Activated CD4-positive, alpha-beta T cell treated with anti-CD3 and anti-CD28 coated beads, Interleukin-2, Interleukin-4, amounts not matched to agents 100 ng/mL and 50 ng/mL, durations not matched to agents 16 hours and 8 hours (primary cell): ENCODE measurements at places on chromosomes 16 and 17.

- no peak for DNase-seq
Observed at GRCh38 chr16:89446136-89446974, 44.0 kb downstream of the ANKRD11 start.

- DNase-seq, result no peak
Observed at GRCh38 chr16:48386559-48387312, 1.5 kb upstream of the SIAH1 start.

- DNase-seq, result peak; percentile 71
Observed at GRCh38 chr17:80847496-80848230, 144.0 kb upstream of the CHMP6 start.

DNA sequence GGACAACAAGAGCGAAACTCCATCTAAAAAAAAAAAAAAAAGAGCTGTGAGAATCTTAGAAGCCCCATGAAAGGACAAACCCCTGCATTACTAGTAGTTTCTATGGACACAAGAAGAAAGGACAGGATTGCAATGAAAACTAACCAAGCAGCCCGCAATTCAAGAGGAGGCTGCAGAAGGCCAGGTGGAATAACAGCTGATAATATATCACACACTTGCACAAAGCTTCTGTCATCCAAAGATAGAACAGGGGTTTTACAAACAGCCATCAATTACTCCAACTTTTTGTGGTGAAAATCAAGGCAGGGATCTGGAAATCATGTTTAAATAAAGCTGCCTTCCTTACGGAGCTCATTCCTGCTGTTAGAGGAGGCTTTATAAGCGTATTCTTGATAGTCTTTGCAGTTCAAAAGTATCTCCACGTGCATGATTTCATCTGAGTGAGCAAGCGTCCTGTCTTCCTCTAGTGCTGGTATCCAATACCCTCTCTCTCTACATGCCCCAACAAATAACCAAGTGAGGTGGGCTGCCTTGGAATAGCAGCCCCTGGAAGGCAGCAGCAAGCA lies 23.1 kb upstream of the TMEM94 start:
- DNase-seq, result no peak

DNA sequence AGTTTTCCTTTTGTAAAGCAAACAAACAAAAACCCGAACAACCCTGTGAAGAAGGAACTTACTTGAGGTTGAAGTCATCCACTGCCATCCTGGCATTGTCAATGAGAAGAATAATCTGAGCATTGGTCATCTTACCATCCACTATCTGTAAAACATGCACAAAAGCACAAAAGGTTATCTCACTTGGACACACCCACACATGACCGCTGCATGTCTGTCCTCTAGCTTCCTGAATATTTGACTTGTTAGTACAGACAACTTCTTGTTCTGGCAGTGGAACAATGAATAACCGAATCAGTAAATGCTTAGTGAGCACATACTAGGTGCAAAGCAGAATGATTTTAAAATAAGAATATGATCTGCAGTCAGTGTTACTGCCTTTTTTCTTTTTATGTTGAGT lies 6.1 kb downstream of the KRT23 start:
- DNase-seq, result no peak

- DNase-seq, result no peak
Observed at GRCh38 chr17:45845376-45846185, 900 bp downstream of the SPPL2C start.

DNA sequence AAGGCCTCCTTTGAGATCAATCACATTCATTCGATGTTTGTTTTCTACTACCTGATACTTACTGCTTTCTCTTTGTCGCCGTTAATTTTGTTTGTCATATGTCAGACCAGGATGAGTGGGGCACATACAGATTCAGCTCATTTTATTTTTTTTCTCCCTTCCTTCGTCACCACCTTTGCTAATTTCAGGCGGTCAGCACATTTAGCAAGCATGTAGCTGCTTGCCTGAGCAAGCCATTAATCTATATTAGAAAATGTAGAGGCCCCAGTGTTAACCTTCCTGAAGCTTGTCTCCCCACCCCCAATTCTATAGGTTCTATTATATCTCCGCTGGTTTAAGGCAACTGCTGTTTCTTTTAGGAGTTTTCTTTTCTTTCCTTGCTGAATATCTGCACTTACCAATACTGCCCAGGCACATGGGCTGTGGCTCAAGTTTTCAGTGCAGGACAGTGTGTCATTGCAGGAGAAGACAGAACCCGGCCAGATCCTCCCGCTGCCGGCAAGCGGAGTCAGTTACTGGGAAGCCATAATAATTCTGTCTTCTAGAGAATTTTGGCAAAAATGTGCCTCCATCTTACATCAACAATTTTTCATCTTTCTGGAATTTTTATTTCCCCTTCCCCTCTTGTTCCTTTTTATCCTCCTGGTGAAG lies 714.3 kb downstream of the WWOX start:
- no peak for DNase-seq

- DNase-seq, result no peak
Observed at GRCh38 chr16:23629516-23629915, 11.6 kb downstream of the PALB2 start.

DNA sequence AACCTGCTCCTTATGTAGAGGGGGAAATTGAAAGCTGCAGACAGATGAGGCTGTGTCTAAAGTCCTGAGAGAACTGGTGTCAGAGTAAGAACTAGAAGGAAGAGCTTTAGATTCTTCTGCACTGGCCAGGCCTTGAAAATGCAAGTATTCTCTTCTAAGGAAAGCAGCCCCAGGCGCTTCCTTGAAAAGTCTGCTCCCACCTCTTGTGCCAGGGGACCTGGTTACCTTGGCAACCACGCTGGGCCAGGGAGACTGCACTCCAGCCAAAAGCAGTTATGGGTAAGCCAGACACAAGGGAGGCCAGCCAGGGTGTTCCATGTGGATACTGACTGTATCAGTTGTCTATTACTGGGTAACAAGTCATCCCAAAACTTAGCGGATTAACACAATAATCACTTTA lies 228.6 kb upstream of the SDK2 start:
- DNase-seq, result no peak

GRCh38 chr17:54882950-54883349 lies 17.7 kb upstream of the TOM1L1 start:
- peak; percentile 61 for DNase-seq

- DNase-seq, result no peak
Observed at GRCh38 chr17:62336527-62336926, 43.8 kb upstream of the EFCAB3 start.

- DNase-seq, result peak; percentile 68
Observed at GRCh38 chr17:28549236-28550132, 2.9 kb downstream of the UNC119 start.

GRCh38 chr17:47197821-47198220 lies 8.7 kb upstream of the CDC27 start:
- DNase-seq, result no peak

- no peak for DNase-seq
Observed at GRCh38 chr17:8468127-8468526, 32.4 kb downstream of the NDEL1 start.
